NCI-H2081 treated with DMSO at 0.1 percent for 48 hours (cell line): ENCODE measurements at places on chromosomes 4 and X.

DNA sequence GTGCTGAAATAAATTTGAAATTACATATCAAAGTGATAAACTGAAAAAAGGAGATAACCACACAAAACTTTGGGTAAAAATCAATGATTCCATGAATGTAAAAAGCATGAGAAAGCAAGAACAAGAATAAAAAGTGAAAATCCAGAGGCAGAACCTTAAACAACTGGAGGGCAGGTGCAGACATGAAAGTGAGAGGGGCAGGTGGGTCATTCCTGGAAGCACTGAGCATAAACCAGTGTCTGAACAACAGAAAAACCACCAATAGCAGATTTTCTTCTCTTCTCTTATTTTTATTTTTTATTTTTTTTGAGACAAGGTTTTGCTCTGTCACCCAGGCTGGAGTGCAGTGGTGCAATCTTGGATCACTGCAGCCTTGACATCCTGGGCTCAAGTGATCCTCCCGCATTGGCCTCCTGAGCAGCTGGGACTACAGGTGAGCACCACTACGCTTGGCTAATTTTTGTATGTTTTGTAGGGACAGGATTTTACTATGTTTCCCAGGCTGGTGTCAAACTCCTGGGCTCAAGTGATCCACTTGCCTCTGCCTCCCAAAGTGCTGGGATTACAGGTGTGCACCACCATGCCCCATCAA is 46.8 kb upstream of the GPR78 start:
- DNase-seq = no peak

GRCh38 chr4:8871417-8872401 is at the start of gene HMX1:
Gene HMX1 (minus strand): TSS chr4:8871839. CDS start chr4:8871614, 225 bp downstream.
- DNase-seq = no peak

- DNase-seq = peak; percentile 26
Measured at GRCh38 chr4:37821953-37822605, 4.4 kb upstream of the PGM2 start.

DNA sequence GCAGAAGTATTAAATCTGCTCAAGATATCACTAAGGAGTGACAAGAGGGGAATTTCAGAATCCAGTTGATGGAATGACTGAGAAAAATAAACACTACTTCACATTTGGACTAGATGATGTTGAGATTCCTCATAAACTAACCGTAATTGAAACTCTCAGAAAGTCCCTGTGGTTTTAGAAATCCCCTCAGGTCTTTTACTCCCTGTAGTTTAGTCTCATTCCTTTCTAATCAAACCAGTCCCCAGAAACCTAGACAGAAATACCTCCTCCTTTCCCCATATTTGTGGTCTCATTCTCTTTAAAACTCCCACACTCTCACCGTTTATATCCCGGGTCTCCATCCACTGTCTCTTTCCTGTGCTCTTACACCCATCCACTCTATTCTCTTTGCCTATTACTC is 15.0 kb upstream of the TLR1 start:
- no peak for DNase-seq

DNA sequence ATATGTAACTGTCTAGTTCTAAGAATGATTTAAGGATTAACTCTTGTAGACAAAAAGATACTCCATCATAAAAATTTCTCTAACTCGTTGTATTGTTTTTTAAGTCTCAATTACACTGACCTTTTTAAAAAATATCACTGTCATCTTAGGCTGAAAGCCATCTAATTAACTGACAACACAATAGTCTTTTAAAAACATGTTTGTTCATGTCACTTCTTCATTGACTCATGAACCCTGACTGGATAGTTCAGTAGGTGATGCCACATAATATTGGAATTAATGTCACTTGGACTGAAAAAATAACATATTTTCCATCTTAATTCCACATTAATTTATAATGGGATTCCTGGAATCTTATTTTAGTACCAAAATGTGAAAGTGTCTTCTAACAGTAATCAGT is 179.3 kb downstream of the ADGRL3 start:
- no peak for DNase-seq
